ENCODE measurements at places on chromosomes 1 and 21.

DNA sequence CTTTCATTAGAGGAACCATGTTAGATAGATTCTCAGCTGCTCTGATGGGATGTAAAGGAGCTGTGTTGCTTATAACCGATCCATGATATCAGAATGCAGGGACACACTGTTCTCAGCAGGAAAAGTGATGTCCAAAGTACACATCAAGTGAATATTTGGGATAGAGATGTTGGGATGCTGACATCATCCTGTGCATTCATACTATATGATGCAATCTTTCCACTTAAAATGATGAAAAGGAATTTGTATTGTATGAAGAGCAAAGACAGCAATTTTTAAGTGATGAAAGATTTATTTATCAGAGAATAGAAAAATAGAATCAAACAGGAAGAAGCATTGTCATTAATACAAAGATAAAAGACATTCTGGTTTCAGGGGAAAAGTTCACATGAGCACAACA, 110.1 kb downstream of the ERG start:
- no peak overlapping the region for H3K4me3 ChIP-seq
- DNase-seq, result no peak
- H3K36me3 ChIP-seq, result no peaks in the 10 kb centered on the region
- no peaks in the 10 kb centered on the region for H3K27me3 ChIP-seq

- H3K4me3 ChIP-seq, result no peak overlapping the region
- no peak overlapping the region for H3K27ac ChIP-seq
- H3K27me3 ChIP-seq, result no peaks in the 10 kb centered on the region
- no peak for DNase-seq
- H3K36me3 ChIP-seq, result no peaks in the 10 kb centered on the region
These were observed 92.4 kb downstream of the RUNX1 start for GRCh38 chr21:34956416-34957316.

GRCh38 chr1:152313319-152313801, 11.7 kb downstream of the FLG start:
- no peak overlapping the region for H3K4me3 ChIP-seq
- H3K36me3 ChIP-seq, result no peaks in the 10 kb centered on the region
- no peak overlapping the region for H3K27ac ChIP-seq
- H3K4me1 ChIP-seq, result no peaks in the 10 kb centered on the region

DNA sequence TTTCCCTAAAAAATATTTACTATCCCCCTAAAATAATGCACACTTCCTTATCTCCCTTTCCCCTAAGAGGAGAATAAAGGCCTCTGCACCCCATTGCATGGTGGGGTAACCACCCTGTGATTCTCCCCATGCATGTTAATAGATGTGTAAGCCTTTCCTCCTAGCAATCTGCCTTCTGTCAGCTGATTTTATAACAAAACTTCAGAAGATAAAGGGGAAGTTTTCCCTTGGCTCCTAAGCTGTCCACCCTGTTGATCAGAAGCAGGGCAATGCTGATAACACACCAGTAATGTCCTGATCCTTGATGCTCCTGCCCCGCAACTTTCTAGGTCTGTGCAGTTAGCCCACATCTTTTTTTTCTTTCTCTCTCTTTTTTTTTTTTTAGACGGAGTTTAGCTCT, 11.4 kb upstream of the RNF187 start:
- H3K27me3 ChIP-seq, result no peaks in the 10 kb centered on the region
- H3K36me3 ChIP-seq, result no peaks in the 10 kb centered on the region
- H3K27ac ChIP-seq, result no peak overlapping the region
- no peak overlapping the region for H3K4me3 ChIP-seq
- peaks cover 11% of the 10 kb centered on the region for H3K4me1 ChIP-seq
- DNase-seq, result no peak

DNA sequence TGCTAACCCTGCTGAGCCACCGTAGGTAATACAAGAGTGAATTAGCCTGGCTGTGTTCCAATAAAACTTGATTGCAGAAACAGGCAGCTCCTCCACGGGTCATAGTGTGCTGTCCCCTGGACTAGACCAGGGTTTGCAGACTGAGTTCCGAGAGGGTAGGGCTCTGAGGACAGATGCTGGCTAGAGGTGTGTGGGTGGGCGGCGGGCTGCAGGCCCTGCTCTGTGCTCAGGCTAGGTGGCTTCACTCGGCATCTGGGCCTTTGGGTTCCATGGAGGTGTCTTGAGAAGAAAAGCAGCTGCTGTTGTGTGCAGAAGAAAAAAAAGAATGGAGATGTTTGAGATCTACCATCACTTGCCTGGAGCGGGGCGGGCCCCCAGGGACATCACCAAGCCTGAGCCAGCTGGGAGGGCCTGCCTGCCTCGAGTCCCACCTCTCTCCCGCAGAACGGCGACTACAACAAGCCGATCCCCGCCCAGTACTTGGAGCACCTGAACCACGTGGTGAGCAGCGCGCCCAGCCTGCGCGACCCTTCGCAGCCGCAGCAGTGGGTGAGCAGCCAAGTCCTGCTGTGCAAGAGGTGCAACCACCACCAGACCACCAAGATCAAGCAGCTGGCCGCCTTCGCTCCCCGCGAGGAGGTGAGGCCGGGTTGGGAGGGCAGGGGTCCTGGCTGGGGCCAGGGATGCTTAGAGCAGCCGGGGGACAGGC, 7.9 kb downstream of the TMEM201 start:
- H3K27ac ChIP-seq, result no peak overlapping the region
- no peak for DNase-seq
- H3K27me3 ChIP-seq, result no peaks in the 10 kb centered on the region

DNA sequence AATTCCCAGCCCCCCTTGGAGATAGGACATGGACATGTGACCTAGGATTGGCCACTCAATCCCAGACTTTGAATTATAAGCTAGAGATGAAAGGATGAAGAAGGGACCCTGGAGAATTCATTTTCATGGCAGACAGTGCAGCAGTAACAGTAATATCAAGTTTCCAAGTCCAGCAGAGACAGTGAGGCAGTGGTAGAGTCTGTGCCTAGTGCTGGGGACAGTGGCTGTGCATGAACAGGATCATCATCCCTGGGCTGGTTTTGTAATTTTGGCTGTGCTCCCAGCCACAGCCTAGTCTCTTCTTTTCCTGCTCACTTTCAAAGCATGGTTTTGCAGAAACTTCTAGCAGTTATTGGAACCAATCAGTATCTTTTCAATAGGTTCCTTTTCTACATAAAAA, 29.6 kb upstream of the CD84 start:
- no peaks in the 10 kb centered on the region for H3K36me3 ChIP-seq
- no peak for DNase-seq
- no peak overlapping the region for H3K4me3 ChIP-seq
- H3K4me1 ChIP-seq, result no peaks in the 10 kb centered on the region
- H3K27ac ChIP-seq, result no peak overlapping the region

GRCh38 chr1:27779122-27779521, 6.1 kb downstream of the STX12 start:
- H3K27ac ChIP-seq, result no peak overlapping the region
- DNase-seq, result no peak
- H3K36me3 ChIP-seq, result no peaks in the 10 kb centered on the region
- H3K4me1 ChIP-seq, result no peaks in the 10 kb centered on the region
- no peaks in the 10 kb centered on the region for H3K27me3 ChIP-seq

DNA sequence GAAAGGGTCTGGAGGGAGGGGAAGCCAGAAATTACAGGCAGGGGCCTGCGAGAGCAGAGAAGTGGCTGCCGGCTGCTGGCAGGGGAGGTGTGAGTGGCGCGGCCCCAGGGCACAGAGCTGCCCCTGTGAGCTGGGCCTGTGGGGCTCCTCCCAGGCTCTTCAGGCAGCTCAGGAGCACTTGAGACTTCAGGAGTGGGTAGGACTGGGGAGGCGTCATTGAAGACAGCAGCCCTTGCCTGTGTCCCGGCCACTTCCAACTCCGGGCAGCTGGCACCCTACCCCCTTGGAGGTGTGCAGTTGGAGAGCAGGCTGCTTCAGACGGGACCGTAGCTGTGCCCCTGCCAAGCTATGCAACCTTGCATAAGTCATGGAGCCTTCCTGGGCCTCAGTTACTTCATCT, 87.5 kb upstream of the ACTL8 start:
- no peak overlapping the region for H3K4me3 ChIP-seq
- no peaks in the 10 kb centered on the region for H3K27me3 ChIP-seq
- no peak overlapping the region for H3K27ac ChIP-seq
- no peak for DNase-seq
- peaks cover 9% of the 10 kb centered on the region for H3K36me3 ChIP-seq

DNA sequence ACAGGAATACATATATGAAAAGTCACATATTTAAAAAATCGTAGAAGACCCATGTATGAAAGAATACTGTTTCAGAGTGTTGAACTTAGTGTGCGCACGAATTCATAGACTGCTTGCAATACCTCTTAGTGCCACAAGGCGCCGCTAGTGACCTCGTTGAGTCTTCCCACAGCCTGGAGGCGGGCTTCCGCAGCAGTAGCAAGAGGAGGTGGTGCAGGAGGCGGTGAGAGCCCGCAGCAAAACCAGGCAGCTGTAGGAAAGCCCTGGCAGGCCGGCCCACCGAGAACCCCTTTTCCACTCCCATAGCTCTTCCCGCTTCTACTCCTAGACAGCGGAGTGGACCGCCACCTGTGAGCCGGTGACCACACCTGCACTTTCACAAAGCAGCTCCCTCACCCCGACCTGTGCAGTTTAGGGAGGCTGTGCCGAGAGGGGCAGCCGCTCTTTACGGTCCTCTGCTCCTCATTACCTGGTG, 23.5 kb downstream of the MTARC1 start:
- H3K36me3 ChIP-seq, result 0 out of 2 replicates have a peak, but pooled peaks cover 4% of the 10 kb centered on the region
- no peak for DNase-seq
- H3K4me1 ChIP-seq, result no peaks in the 10 kb centered on the region

GRCh38 chr1:110684491-110684890, 9.8 kb upstream of the KCNA3 start:
- H3K4me3 ChIP-seq, result no peak overlapping the region
- no peaks in the 10 kb centered on the region for H3K4me1 ChIP-seq
- no peak overlapping the region for H3K27ac ChIP-seq

- DNase-seq, result no peak
- H3K36me3 ChIP-seq, result no peaks in the 10 kb centered on the region
- no peak overlapping the region for H3K4me3 ChIP-seq
- no peak overlapping the region for H3K27ac ChIP-seq
- H3K27me3 ChIP-seq, result no peaks in the 10 kb centered on the region
These were observed 36.8 kb upstream of the RUNX3 start for GRCh38 chr1:24966724-24967346.

DNA sequence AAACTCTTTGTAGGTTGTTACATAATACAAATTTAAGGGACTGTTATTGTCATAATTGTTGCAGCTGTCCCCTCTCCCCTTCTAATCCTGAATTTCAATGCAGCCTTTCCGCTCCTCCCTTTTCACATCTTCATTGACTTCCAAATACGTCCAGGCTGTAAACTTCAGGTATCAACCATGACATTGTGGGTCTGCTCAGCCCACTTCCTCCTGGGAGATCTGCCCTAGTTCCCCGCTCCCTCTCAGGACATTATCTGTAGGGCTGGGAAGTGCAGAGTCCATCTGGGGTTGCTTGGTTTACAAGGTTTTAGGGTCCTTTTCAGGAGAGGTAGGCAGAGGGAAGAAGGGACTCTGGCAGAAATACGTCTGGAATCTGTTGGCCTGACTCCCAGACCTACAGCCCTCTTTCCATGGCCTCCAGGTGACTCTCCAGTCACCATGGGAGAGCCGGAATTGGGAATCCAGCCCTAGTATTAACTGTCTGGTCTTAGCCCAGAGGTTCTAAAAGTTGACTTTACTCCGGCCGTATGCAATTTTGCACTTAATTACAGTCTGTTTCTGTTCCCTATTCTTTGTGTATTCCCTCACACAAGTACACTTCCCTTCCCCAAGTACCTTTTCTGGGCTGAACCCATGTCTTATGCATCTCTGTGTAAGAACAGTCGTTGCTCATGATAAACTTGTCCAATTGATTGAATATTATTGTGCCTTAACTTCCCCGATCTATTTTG, 4.7 kb upstream of the DENND2D start:
- no peaks in the 10 kb centered on the region for H3K4me1 ChIP-seq
- no peaks in the 10 kb centered on the region for H3K36me3 ChIP-seq
- DNase-seq, result no peak
- H3K4me3 ChIP-seq, result no peak overlapping the region
- H3K27me3 ChIP-seq, result no peaks in the 10 kb centered on the region

DNA sequence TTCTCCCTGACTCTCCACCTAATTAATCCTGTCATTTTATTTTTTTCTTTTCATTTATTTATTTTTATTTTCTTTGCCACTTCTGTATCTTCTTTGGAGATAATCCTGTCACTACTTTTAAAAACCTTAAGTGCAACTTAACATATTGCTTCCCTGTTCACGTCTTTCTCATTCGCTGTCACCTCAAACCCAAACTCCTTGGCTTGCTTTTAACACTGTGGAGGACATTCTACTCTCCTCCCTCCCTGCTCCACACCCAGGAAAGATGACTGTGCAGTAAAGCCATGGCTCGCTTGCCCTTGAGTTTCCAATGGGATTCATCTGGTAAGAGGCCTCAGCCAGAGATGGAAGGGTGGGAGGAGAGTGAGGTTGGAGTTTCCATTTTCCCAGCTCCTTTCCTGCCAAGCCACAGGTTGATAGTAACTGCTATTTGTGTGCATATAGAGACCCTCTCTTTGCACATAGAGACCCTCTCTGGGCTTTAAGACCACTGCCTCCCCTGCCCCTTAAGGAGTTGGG, 6.4 kb upstream of the BRWD1 start:
- no peak overlapping the region for H3K4me3 ChIP-seq
- no peaks in the 10 kb centered on the region for H3K4me1 ChIP-seq
- H3K36me3 ChIP-seq, result no peaks in the 10 kb centered on the region
- H3K27me3 ChIP-seq, result no peaks in the 10 kb centered on the region
- DNase-seq, result no peak

GRCh38 chr1:119324198-119324597, 44.4 kb upstream of the HAO2 start:
- H3K27me3 ChIP-seq, result no peaks in the 10 kb centered on the region
- peaks cover 3% of the 10 kb centered on the region for H3K4me1 ChIP-seq
- no peaks in the 10 kb centered on the region for H3K36me3 ChIP-seq
- H3K4me3 ChIP-seq, result no peak overlapping the region
- H3K27ac ChIP-seq, result no peak overlapping the region

GRCh38 chr21:25029580-25029979, 577.7 kb downstream of the MRPL39 start:
- no peaks in the 10 kb centered on the region for H3K4me1 ChIP-seq
- peaks cover 2% of the 10 kb centered on the region for H3K36me3 ChIP-seq

DNA sequence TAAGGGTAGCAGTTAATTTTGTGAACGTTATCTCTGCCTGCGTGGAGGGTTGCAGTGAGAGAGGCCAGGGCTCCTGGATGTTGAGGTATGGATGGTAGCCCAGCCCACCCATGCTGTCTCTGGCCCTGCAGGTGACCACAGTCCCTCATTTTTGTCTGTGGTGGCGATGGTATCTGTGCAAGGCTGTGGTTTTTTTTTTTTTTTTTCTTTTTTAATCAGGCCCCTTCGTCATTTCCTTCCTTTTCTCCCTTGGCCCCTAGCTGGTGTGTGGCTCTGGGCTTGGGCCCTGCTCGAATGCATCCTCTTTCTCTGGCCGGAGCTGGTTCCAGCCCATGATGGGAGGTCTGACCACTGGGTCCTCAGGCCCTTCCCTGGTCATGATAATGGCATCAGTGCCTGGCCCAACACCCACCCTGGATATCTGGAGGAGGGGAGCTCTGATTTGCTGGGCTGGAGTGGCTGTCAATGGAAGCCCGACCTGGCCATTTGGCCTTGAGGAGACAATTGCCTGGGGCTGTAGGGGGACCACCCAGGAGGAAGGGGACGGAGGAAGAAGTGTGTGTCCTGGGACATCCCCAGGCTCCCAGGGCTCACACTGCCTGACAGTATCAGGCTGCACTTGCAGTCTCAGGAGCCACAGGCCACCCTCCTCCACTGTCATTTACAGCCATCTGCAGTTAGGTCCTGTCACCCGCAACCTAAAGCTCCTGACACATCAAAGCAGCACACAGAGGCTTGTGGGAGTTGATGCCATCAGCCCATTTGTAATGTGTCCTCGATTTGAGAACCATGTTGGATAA, 8.1 kb upstream of the RNF187 start:
- no peak overlapping the region for H3K27ac ChIP-seq
- DNase-seq, result no peak
- peaks cover 10% of the 10 kb centered on the region for H3K4me1 ChIP-seq
